ENCODE measurements at places on chromosomes 12 and 14.

- DNase-seq = no peak
Measured at GRCh38 chr12:95497031-95497430, 23.1 kb downstream of the METAP2 start.

DNA sequence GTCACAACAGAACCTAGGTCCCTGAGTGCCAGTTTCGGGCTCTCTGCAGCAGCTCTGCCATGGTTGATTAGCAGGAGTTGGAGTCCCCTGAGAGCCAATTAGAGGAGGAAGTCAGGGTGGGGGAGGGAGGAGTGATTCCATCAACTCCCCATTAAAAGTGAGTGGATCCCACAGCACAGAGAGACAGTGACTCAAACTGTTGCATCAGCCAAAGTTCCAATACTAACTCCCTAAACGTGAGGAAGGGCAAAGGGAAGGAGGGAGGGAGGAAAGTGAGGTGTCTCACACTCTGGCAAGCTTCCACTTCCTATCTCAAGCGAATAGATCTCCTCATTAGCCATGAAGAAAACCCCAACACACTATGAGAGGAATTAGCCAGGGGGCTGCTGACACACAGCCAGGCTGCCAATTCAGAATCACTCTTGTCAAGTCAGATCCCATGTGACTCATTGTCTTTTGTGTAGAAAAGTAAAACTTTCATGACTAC lies 23.6 kb downstream of the OR11H4 start:
- peak; percentile 83 for DNase-seq

GRCh38 chr14:21475767-21476522 lies 814 bp downstream of the RAB2B start:
- no peak for DNase-seq

DNA sequence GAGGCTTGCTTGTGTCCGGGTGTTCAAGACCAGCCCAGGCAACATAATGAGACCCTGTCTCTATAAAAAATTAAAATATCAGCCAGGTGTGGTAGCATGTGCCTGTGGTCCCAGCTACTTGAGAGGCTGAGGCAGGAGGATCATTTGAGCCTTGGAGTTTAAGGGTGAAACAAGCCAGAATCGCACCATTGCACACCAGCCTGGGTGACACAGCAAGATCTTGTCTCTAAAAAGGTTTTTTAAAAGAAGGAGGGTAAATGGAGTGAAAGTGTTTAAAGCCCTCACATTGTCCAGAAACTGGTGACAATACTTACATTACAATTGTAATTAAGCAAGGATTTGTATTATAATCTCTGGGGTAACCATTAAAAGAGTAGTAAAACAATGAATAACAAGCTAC lies 64.2 kb downstream of the SINHCAF start:
- no peak for DNase-seq

GRCh38 chr14:34067587-34067986 lies 116.7 kb upstream of the EGLN3 start:
- DNase-seq = no peak

DNA sequence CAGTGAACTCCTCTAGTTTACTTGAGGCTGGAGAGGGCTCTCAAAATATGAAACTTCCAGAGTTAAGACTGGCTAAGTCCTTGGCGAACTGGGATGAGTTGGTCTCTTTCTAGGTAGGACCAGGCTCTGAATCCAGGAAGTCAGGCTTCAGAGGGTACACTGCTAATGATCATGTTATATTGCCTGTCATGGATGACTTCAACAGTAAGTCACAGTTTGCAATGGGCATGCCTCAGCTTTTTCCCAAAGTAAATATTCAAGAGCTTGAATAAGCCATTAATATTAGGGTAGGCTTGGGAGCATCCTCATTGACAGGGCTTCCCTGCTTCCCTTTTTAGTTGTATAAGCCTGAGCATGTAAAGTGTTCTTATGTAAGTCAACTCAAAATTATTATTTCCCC lies 61.7 kb upstream of the PTHLH start:
- no peak for DNase-seq

Measured in NCI-H226 (cell line).